ENCODE measurements at places on chromosomes 3 and 15.

DNA sequence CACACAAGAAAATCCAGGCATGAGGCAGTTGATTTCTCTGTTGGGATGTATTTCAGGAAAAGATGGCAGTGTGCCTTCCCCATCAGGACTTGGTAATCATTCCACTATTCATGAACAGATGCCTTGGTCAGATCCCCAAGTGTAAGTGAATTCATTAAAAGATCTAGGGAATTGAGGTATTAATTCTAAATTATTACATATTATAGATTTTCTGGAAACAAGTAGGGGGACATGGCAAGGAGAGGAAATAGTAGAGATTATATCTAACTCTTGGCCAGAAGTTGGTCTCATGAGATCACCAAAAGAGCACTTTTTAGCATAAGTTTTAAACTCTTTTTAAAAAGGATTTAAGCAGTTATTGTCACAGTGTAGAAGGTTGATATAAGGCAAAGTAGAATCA, 74.4 kb upstream of the MDFIC2 start:
- no peak for DNase-seq

DNA sequence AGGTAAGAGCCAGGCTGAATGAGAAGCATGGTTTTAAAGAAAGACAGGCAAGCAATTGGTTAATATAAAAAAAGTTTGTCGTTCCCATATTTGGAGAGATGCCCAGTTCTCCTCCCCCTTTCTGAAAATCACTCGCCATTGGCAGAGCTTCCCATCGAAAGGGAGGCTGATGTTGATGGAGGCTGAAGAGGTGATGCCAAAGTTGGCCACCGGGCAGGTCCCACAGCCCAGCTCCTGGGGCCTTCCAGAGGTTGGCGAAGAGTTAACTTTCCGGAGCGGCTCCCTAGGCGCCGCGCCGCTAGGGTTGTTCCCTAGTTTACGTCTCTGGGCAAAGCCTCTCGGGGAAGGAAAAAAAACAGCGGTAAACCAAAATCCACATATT, 793 bp downstream of the PCOLCE2 start:
- DNase-seq = peak; percentile 36

DNA sequence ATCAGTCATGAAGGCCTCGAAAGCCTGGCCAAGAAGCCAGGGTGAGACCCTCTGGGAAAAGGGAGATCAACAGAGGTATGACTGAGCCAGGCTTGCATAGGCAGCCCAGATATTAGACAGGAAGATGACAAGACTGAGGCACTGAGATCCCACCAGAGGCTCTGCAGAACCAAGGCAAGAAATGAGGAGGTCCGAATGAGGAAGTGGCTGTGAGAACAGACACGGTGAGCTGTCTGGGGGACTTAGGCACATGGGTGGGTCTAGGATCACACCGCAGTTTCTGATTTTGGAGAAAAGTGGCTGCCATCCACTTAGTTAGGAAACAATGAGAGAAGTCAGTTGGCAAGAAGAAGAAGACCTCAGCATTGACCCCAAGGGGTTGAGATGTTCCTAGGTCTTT, 31.5 kb upstream of the PRSS50 start:
- DNase-seq = no peak

- DNase-seq = no peak
Measured at GRCh38 chr15:77783636-77784035, 150.9 kb upstream of the LINGO1 start.

DNA sequence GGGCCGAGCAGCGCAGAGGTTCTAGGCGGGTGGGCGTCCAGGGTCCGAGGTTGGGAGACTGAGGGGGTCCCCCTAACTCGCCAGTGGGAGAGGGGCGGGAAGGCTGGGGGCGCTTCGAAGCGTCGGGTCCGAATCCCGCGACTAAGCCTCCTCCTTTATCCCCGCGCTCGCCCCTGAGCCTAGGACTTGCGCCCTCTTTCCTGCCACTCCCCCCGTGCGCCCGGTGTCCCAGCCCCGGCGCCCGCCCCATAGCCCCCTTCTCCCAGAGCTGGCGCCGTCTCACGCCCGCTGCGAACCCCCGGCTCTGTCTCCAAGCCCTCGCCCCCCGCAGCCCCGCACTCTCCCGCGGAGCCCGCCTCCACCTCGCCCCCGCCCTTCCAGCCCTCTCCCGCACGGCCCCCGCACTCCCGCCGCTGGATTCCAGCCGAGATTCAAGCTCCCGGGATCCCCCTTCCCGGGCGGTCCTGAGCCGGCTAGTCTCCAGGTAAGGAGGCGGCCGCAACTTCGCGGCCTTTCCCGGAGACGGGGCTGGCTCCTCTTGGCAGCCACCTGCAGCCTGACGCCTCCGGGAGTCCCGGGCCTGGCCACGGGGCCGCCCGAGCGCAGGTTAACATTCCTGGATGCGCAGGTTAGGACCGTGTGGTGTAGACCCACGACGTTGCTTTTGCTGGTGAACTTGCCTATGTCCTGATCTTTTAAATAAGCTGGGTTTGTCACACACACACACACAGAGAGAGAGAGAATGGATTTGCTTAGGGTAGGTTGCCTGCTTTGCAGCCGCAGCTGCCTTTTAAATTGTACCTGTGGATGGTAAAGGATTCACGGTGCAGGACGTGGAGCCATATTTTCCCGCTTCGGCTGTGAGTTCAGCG, 563 bp downstream of the PXYLP1 start:
- no peak for DNase-seq

DNA sequence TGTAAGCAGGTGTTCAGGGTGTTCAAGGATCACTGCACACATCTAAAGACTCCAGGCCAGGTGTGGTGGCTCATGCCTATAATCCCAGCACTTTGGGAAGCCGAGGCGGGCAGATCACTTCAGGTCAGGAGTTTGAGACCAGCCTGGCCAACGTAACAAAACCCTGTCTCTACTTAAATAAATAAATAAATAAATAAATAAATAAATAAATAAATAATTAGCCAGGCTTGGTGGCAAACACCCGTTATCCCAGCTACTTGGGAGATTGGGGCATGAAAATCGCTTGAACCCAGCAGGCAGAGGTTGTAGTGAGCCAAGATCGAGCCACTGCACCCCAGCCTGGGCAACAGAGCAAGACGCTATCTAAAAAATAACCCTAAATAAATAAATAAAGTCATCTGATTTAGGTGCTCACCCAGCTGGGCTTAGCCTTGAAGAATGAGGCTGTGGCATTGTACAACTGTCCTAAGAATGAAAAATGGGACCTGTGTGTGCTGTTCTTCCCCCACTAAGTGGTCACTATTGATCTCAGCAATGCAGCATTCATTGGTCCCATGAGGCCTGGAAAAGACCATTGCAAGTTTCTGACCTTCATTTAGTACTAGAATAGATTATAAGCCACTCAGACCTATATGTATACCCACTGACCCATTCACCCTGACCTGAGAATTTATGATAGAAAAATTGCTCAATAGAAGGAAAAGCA, 82.8 kb upstream of the ABHD17C start:
- no peak for DNase-seq

GRCh38 chr3:72658466-72659100, 189.7 kb downstream of the SHQ1 start:
- DNase-seq = no peak

GRCh38 chr3:35966629-35967464, 327.5 kb downstream of the ARPP21 start:
- DNase-seq = no peak

DNA sequence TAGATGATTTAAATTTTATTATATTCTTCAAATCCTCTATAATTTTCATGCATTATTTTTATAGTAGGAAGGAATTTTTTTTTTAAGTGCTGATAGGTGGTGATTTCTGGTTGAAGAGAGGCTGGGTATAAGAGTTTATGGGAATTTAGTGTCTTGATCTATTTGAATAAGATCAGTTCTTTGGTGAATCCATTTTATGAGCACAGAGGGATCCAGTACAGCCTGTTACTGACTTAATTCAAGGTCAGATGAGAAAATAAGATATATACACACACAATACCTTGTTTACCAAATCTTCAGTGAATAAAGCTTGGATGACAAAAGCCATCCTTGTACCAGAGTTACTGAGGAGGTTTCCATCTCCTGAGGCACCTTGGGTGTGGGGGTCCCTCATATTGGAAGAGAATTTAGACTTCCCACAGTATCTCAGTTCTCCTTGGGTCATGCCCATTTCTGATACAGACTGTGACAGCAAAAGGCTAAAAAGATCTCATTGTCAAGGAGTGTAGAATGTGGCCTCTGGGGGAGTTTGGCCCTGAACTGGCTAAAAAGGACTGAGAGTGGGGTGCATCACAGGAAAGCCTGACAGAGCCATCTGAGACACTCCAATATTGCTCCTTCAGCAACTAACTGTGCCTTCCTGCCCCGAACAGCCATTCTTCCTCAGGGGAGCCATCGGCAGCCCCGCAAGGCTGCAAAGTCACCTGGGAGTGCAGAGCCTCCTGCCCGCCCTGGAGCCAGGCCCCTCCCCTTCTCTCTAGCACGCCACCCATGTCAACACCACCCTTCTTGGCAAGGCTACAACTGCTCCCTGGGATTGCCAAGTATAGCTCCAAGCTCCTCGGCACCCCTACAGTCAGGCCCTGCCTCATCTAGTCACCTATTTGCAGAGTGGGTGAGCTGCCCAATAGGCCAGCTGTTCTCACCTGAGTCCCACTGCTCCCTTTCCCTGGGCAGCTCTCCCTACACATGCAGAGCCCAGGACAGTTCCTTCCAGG, 43.1 kb upstream of the HACD2 start:
- DNase-seq = no peak

- DNase-seq = no peak
Measured at GRCh38 chr3:56424885-56425284, 43.4 kb downstream of the ERC2 start.

GRCh38 chr15:98438326-98438725, 210.0 kb upstream of the IGF1R start:
- no peak for DNase-seq

Data from renal cortex interstitium (tissue), 15 donors.